Neural crest cell (in vitro differentiated cells): ENCODE measurements at places on chromosomes 2 and 18.

DNA sequence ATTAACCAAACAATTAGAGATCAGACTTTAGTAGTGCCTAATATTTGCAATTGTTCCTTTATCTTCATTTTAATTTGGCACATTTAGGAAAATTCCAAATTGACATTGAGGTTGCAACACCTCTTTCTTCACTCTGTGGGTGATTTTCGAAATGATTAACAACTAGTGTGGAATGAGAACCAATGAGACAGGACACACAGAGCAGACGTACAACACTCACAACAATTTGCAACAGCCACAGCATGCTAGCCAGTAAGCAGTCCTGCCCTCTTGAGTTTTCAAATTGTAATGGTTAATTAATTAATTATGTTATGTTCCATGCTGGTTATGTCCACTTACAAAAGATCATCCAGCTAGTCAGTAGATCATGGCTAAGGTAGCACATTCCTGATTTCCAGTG lies 339.3 kb downstream of the LRP1B start:
- no peak for DNase-seq

- DNase-seq: no peak
Measured at GRCh38 chr2:21895200-21895599, 771.4 kb downstream of the TDRD15 start.

DNA sequence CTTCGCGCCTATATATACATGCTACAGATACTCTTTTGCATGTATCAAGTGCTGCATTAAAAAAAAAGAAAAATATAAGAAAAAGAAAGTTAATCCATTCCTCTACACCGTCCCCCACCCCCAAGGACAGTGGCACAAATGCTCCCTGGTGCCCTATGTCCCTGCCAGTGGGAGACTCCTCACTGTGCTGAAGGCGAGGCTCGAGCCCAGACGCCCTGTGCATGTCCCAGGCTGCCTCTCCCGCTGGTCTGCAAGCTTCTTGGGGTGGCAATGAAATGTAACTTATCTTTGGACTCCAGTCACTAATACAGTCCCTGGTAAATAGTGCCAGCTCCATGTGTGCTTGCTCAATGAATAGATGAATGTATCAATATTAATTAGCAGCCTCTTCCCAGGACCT lies 185.6 kb upstream of the SMAD2 start:
- DNase-seq: no peak

GRCh38 chr2:233350708-233351107 lies 3.6 kb upstream of the DGKD start:
- no peak for DNase-seq

DNA sequence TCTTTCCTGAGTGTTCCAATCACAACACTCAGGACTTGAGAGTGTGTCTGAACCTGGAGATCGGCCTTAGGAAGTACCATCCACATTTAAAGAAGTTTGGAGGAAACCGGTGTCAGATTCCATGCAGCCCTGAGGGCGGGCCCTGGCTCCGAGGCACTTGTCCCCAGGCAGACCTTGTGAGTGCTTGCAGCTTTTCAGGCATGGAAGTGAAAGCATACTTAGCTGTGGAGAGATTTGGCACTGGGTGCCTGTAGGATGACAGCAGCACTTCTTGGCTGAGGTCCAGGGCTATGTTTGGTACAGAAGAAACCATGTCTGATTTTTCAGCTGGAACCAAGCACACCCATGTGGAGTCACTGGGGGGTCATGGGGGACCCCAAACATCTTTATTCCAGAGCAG lies 230.8 kb downstream of the SEPTIN10 start:
- no peak for DNase-seq

DNA sequence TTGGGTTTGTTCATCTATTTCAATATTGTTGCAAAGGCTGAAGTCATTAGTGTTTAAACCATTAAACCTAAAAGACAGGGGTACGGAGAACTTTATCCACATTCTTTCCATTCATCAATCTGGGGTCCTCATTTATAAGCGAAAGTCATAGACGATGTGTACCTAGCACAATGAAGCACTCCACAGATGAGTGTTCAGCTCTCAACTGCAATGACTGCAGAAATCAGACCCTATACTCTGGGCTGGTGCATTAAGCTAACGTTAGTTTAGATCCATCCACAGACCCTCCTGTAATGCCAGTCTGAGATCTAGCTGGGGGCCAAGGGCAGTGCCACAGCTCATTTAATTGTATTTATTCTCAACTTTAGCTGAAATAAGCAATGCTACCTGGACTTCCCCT lies 155.2 kb downstream of the AFF3 start:
- DNase-seq: no peak

DNA sequence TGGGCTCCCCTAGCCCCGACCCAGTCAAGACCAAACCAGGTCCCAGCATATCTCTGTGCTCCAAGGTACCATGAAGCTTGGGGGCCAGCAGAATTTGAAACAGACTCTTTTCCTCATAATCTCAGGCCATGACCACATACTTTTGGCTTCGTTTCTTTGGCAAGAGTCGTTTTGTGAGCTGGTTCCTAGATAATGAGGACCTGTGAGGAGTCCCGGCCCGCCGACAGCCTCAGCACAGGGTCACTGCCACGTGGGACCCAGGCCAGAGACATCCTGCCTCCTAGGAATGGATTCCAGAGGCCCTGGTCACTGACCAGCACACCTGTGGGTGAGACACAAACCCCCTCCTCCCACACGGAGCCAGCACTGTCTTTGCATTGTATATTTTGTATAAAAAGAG lies 73.5 kb downstream of the VAPA start:
- no peak for DNase-seq
